SK-N-SH treated with all-trans-retinoic acid at 6 μM for 48 hours (cell line): ENCODE measurements at places on chromosomes 12 and 14.

DNA sequence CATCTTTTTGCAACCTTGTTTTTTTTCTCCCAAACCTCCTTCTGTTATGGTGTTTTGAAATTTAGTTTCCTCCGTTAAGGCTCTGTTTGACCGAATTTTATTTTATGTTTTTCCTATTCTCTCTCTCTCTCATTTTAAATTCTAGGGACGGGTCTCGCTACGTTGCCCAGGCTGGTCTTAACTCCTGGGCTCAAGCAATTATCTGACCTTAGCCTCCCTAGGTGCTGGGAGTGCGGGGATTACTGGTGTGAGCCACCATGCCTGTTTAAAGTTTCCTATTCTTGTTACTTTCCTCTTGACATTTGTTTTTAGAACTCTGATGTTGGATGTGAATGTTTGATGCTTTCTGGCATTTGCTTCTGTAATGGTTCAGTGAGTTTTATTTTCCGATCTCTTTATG is 1.0 kb downstream of the ZC3H14 start:
- no peak for ATAC-seq

DNA sequence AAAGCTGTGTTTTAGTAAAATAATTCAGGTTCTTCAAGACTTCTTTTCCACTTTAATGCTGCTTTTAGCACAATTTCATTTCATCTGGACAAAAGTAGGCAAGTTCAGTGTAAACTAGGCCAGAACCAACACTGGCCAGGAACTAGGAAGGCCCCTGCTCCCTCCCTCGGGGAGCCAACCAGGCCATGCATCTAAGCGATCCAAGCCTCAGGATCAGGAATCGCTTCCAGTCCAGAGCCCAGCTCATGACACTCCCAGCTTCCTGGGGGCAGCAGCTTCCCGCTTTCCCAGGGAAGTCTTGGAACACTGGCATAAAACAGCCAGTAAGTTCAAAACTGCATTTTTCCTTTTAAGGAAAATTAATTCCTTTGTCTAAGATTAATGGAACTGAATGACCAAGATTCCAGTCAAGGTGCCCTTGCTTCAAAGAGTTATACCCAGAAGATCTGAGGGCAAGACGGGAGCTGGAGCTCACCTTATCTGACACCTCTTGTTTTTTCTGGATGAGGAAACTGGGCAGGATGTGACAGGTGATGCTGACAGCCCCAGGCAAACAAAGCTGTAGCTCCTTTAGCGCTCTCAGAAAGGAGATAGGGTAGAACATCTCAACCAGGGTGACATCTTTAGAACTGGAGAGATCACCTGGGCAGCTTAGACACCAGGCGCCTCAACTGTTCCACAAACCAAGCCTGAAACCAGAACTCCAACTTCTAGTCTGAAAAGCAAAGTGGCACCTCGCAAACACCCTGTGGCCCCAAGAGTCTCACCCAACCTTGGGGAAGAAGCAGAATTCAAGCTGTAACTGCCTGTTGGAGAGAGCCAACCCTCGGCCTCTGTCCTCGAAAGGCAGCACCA is 61.4 kb upstream of the PNMA1 start:
- no peak; the same call in 2 of the 3 replicates for ATAC-seq

DNA sequence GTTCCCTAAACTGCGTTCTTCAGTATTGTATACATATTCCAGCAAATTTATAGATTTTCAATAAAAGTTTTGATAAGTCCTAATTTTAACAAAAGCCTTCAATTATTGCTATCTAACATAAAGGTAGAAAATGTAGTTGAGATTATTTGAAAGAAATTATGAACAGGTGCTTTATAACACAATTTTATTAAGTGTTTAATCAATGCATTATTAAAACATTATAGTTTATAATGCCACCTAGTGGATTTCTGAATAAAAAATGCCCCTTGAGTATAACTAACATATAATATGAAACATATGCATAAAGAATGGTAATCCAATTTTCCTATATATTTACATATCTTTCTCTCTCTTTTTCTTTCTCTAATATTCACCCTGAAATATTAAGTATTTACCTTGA is 515.3 kb downstream of the SLC6A15 start:
- ATAC-seq = peak; percentile 53

DNA sequence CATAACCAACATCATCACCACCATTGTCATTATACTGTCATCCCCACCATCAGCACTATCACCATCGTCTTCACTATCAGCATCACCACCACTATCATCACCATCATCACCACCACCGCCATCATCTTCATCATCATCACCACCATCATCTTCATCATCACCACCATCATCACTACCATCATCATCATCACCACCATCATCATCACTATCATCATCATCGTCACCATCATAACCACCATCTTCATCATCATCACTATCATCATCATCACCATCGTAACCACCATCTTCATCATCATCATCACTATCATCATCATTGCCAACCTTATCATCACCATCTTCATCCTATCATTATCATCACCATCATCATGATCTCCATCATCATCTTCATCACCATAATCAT is 39.0 kb downstream of the SVOP start:
- ATAC-seq = no peak

DNA sequence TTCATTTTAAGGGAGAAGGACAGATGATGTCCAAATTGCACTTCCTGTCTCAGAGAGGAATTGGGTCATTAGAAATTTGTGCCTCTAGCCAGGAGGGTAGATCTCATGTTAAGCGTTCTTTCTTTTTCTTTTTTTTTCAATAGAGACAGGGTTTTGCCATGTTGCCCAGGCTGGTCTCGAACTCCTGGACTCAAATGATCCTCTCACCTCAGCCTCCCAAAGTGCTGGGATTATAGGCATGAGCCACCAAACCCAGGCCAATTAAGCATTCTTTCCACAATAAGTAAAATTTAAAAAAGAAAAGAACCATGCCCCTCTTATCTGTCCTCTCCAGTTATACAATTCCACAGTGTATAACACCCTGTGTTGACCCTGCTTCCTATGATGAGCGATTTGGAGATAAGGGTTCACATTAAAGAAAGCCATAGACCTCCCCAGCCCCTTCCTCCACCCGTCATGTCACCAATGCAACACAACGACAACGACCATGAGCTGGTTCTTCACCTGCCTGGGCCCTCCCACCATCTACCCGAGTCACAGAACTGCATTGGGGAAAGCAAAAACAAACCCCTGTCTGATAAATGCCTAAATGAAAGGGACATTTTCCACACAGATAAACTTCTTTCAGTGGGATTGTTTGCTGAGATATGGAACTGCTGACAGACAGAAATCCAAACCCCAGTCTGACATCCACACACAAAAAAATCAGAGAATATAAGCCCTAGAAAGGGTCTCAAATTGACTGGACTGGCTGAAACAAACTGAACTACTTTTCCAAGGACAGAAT is 37.3 kb downstream of the SSH1 start:
- no peak for ATAC-seq

DNA sequence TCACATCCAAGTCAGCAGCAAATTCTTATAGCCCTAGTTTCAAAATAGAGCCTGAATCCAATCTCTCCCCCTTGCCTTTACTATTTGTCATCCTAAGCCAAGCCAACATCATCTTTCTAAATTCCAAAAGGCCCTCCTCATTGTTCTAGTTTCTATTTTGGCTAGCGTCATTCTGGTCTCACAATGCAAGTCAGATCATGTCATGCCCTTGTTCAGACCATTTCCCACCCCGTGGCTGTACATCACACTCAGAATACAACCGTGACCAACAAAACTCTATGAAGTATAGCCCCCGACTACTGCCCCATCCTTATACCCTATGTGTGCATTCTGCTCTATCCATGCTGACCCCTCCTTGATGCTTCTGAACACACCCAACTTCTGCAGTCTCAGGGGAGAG is 12.3 kb upstream of the GNG2 start:
- no peak for ATAC-seq

GRCh38 chr12:43098071-43098470 is 453.9 kb downstream of the ADAMTS20 start:
- ATAC-seq = no peak

DNA sequence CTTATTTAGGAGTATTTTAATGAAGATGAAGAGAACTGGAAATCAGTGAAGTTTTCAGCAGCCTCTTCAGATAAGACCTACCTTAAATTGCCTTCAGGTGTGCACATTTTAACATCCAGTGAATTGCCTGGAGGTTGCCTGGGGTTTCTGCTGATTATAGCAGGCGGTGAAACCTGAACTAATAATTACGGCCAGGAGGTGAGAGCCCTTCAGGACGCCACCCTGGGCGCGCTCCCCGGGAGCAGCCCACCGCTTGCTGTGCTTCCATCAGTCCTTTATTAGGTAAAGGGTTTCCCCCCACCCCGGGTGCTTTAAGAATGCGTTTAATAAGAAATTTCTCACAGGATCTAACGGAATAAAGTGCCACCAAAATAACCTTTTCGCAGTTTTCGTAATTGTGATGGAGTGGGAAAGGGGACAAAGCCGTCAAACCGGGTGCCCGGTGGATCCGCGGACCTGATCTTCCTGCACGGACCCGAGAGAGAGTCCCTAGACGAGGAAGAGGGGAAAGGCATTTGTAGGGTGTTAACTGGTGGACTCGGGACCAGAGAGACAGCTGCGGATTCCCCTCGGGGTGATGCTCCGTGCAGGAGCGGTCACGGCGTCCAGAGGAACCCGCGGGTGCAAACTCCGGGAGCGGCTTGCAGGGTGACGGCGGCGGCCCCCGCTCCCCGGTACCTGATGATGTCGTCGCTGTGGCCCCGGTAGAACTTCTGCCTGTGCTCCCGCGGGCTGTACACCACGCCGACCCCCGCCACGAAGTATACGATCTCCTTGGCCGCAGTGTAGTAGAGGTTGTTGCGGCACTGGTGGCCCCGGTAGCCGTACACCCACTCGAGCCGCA is 902 bp downstream of the EML5 start:
- ATAC-seq = no peak

GRCh38 chr12:10102322-10102721 is 3.5 kb upstream of the CLEC1A start:
- no peak for ATAC-seq

DNA sequence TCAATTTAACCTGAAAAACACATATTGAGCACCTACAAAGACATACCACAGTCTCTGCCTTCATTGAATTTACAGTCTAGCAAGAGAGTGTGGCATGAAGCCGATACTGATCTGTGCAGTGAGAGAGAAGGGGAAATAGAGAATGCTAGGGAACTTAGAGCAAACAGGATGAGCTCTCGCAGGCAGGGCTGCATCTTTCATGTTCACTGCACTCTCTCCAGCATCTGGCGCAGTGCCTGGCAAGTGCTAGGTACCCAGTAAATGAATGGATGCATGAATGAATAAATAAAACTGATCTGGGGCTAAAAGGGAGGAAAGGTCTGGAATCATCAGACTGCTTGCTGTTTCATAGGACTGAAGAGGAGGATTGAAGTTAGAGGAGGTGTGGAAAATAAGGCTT is 256.5 kb upstream of the NPAS3 start:
- no peak; the same call in 2 of the 3 replicates for ATAC-seq

DNA sequence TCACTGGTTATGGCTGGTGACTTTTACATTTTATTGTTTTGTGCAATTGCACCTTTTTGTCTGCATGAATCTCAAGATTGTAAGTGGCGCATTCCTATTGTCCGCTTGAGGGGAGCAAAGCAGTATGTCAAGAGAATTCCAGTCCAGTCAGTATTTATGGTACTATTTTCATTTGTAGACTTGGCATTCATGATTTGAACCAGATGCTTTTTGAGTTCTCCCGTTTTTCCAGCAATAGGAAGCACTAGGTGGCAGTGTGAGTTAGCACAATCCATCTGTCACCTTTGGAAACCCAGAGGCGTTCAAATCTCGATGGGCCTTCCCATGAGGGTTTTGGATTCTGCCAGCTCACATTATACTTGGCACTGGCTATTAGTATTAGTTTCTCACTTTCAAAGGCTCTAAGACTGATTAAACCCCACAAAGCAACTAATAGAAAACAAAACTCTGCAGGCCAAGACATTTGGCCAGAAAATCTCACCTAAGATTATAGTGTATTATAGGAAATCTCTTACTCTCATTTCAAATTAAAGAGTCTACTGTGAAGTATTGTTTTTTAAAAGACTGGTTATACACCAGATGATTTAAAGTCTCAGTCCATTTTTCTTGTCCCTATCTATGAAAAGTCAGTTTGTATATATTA is 2.2 kb downstream of the DACT1 start:
- peak; percentile 66 for ATAC-seq

DNA sequence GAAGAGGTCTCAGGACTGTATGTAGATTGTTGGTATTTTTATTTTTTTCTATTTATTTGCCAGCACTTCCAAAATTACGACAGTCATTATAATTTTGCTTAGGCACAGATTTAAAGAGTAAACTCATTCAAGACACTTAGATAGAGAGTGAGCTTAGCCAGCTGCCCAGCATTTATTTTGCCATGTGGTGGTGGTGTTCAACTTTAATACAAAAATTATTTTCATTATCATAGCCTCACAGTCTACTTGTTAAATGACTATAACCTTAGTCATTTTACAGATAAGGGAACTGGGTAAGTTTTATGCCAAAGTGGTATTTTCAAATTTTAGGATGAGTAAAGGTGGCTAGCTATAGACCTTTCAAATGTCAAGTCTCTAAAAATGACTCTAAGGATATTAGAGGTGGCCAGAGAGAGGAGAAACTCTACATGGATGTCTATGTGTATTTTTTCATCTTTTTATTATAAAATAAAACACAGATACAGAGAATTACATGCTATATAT is 66.7 kb downstream of the LRRC9 start:
- ATAC-seq = no peak

DNA sequence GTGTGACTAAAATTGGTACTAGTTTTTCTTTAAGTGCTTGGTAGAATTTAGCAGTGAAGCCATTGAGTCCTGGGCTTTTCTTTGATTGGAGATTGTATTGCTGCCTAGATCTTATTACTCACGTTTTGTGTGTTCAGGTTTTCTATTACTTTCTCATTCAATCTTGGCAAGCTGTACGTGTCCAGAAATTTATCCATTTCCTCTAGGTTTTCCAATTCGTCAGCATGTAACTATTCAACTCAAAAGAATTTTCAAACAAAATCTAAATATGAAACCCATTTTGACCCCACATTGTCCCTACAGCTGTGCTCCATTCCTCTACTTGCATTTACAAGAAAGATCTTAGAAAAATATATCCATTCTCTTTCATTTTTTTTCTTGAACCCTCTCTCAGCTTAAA is 1613.4 kb upstream of the SEL1L start:
- ATAC-seq = no peak; the same call in 2 of the 3 replicates

- no peak for ATAC-seq
These were observed 9.7 kb upstream of the HOXC6 start for GRCh38 chr12:54018468-54018984.

GRCh38 chr14:104826189-104826860 is 25.4 kb downstream of the ZBTB42 start:
- ATAC-seq = peak; percentile 86

- ATAC-seq = peak; percentile 47
These were observed 103.0 kb downstream of the SAMD4A start for GRCh38 chr14:54669721-54670561.

- ATAC-seq = no peak
These were observed 14.0 kb downstream of the CPM start for GRCh38 chr12:68918960-68919359.

DNA sequence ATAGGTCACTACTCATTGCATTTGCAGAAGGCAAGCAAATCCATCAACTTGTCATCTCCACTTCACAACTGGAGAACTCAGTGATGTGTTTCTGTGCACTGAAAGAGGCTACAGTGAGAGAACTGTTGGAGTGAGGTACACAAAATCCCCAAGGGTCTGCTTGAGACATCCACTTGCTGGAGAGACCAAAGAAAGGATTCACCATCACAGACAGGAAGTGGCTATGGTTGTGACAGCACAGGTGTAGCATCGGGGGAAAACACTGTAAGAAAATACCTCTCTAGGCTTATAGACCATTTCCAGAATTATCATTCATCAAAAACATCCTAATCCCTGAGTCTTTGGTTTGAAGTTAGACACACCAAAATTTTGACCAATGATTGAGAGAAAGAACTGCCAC is 201.3 kb upstream of the OR4E1 start:
- no peak for ATAC-seq
